ENCODE measurements at places on chromosomes 16 and 17. TPM values are rescaled to one million over a fixed set of nuclear protein-coding genes. Genes with fewer than 3 reads are reported as not detected.

Gene FDXR
- 8.7 TPM for total RNA-seq

DNA sequence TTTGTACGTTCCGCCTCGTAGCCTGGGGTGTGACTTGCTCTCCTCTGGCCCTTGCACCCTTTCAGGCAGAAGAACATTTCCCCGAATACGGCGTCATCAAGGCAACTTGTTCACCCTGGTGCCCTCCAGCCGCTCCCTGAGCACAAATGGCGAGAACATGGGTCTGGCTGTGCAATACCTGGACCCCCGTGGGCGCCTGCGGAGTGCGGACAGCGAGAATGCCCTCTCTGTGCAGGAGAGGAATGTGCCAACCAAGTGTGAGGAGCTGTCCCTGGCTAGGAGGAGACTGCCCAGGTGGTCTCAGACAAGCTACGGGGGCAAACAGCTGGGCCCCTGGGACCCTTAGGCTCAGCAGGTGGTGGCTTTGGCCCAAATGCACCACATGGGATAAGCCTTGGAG lies 10.4 kb downstream of the LIMD2 start:
- peaks cover 11% of the 10 kb centered on the region for H3K4me1 ChIP-seq
- no peak overlapping the region for H3K4me3 ChIP-seq
- peaks cover 75% of the 10 kb centered on the region for H3K36me3 ChIP-seq
- H3K27me3 ChIP-seq: no peaks in the 10 kb centered on the region

DNA sequence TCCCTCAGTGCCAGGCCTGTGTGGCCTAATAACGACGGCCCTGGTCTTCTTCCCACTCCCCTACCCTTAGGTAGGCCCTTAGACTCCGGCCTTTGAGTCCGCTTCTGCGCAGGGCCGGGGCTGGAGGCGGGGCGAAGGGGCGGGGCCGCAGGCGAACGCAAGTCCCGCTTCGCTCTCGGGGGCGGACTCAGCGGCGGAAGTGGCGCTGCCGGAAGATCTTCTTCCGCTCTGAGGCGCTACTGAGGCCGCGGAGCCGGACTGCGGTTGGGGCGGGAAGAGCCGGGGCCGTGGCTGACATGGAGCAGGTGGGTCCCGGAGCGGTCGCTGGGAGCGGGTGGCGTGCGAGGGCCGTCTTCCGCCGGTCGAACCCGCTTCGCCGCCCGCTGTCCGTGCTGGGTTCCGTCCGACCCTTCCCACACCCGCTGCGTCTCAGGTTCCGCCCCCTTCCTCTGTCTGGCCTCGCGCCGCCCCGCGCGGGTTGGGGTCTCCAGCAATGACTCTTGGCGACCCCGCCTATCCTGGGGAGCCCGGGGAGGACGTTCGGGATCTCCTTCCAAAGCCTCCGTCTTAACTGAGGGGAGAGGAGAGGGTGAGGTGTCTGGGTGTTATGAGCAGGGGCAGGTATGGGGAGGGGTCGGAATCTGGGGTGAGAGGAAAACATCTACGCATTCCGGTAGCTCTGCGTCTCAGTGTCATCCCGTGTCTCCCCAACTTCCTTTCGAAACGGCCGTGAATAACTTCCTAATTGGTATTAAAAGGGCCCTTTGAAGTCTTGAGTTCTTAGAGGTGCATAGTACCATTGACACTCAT lies at the start of gene STARD3:
Gene STARD3, plus strand, starts transcription at position 218 of the 810 bp plus-strand sequence. CDS start 16,388 bp downstream, outside the sequence.
- H3K27ac ChIP-seq: peak within 1 kb of the TSS; percentile 89
- peak; percentile 97 for DNase-seq

DNA sequence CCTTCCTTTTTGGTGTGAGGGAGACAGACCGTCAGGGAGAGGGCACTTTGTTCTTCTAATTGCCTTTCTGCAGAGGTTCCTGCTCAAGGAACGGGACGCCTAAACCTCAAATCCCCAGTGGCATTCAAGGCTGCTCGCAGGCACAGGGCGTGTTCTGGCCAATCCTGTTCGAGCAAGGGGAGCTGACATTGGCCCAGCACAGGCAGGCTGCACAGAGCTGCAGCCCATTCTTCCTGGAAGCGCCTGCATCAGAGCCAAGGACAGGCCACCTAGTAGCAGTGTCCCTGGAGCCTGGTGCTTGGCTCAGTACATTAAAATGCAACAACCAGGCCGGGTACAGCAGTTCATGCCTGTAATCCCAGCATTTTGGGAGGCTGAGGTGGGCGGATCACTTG lies 72.2 kb upstream of the CREBBP start:
- no peaks in the 10 kb centered on the region for H3K27me3 ChIP-seq
- peak overlapping the region; percentile 22 for H3K27ac ChIP-seq
- no peak overlapping the region for H3K4me3 ChIP-seq

- no peak for DNase-seq
- peaks cover 73% of the 10 kb centered on the region for H3K36me3 ChIP-seq
- H3K27me3 ChIP-seq: no peaks in the 10 kb centered on the region
- H3K4me3 ChIP-seq: no peak overlapping the region
Observed at GRCh38 chr17:5344914-5345313, 62.8 kb downstream of the RABEP1 start.

Gene OR4D1
- total RNA-seq: not detected

DNA sequence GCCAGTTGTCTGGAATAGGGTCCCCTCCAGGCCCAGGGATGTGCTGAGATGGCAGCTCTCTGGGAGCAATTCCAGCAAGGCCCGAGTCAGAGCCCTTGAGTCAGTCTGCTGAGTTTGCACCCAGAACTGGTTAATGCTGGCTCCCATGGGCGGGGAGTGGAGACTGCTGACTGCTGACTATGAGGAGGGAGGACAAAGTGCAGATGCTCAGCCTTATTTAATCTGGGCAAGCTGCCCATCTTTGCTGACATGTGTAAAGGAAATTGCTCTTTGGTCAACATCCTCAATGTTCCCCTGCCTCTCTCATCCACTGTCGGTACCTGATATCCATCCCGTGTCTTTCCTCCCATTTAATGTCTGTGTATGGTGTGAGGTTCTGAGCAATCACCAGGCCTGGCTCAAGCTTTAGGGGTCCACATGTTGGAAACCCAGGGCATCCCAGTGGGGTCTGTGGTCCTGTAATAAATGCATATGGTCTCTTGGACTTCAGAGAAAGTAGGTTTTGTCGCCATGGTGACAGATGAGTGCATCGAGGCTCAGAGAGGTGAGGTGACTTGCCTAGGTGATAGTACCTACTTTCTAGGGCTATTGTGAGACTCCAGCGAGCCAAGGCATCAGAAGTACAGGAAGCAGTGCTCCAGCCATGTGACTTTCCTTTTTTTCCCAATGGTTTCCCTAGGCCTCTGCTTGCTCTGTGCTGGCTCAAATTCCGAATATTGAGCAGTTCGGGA lies 20.0 kb upstream of the RNF135 start:
- H3K4me3 ChIP-seq: no peak overlapping the region
- no peaks in the 10 kb centered on the region for H3K27me3 ChIP-seq
- no peak for DNase-seq
- H3K27ac ChIP-seq: peak overlapping the region; percentile 19

DNA sequence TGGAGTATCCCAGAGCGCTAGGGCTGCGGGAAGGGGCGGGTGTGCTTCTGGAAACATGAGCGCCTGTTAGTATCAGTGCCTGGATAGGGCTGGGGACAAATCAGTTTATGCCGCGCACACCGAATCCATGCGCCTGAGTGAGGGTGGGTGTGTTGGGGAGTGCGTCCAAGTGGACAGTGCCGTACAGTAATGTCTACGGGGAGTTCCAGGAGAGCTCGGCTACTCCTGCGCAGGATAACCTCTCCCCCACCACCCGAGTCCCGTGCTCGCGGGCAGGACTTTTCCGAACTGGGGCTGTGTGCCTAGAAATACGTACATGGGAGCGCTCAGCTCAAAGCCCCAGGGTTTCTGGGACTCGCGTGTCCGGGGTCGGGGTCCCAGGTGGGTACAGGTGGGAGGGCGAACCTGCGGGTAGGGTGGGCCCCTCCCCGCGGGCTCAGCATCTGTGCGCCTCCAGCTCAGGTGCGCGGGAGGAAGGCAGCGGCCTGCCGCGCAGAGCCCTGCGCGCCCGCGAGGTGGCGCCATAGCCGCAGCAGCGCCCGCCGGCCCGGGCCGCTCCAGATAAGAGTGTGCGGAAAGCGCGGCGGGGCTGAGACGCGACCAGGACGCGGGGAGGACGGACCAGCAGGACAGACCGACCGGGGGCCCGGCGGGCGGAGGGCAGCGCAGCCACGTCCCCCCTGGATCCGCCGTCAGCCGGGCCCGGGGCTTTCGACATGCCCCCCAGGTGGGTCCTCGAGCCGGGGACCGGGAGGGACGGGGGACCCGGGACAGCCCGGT lies at the start of gene HIC1:
Gene HIC1, plus strand, starts transcription at position 592 of the 780 bp plus-strand sequence. CDS start 1,588 bp downstream, outside the sequence.
- peaks cover 54% of the 10 kb centered on the region for H3K4me1 ChIP-seq
- H3K27ac ChIP-seq: peak within 1 kb of the TSS; percentile 90
- DNase-seq: peak; percentile 94
- H3K4me3 ChIP-seq: peak within 1 kb of the TSS; percentile 84
- H3K36me3 ChIP-seq: peaks cover 3% of the 10 kb centered on the region

DNA sequence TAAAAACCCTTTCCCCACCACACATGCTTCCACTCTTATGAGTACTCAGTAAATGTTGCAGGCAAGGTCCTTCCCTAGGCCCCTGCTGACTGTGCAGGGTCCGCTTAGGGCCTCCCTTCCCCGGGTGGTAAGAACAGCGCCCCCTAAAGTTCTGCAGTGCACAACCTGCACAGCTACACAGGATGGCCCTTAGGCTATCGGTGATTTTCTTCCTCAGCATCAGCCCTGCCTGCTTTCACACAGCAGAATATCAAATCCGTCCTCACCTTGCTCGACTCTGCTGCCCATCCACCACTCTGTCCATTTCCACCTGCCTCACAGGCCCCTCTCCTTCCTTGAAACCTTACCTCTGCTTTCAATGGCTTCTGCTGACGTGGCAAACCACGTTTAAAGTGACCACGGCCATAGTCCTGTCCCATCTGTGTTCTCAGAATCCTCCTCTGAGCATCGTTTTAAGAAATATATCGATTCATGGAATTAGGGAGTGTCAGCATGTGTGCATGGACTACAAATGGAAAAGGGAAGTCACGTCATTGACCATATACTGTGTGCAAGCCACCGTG lies 51.4 kb upstream of the TMEM132E start:
- H3K4me1 ChIP-seq: no peaks in the 10 kb centered on the region
- no peak overlapping the region for H3K27ac ChIP-seq
- H3K36me3 ChIP-seq: no peaks in the 10 kb centered on the region
- H3K4me3 ChIP-seq: no peak overlapping the region

Gene E2F4
- total RNA-seq: 95.3 TPM

Gene XYLT1
- total RNA-seq: 57.1 TPM

DNA sequence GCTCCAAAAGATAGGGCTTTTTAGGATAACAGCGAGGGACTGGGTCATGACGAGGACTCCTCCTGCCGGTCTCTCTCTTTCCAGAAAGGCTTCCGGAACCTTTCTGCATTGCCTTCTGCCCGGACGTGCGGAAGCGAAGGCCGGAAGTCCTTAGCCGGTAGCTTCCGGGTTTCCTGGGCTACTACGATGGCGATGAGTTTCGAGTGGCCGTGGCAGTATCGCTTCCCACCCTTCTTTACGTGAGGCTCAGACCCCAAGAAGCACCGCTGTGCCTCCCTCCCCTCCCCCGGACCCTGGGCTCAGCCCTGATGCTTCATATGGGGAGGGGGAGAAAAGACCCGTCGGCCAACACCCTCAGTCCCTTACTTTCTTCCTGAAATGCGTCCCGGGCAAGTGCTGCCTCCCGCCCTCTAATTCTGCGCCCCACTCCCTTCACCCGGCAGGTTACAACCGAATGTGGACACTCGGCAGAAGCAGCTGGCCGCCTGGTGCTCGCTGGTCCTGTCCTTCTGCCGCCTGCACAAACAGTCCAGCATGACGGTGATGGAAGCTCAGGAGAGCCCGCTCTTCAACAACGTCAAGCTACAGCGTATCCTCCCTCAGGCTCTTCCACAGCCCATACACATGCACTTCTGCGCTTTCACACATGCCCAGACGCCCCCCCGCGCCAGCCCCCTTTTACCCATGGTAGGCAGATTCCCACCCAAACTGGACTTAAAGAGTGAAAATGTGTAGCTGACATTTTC lies at the start of gene VPS25:
Gene VPS25, plus strand, starts transcription at position 160 of the 746 bp plus-strand sequence. Its CDS starts 27 bp downstream, at position 187.
- no peaks in the 10 kb centered on the region for H3K27me3 ChIP-seq
- no peak for DNase-seq
- peaks cover 19% of the 10 kb centered on the region for H3K4me1 ChIP-seq
- peaks cover 37% of the 10 kb centered on the region for H3K36me3 ChIP-seq

Gene KRTAP4-3
- not detected for total RNA-seq

Gene ACSM3
- 7.2 TPM for total RNA-seq

Gene UNK
- 23.7 TPM for total RNA-seq

DNA sequence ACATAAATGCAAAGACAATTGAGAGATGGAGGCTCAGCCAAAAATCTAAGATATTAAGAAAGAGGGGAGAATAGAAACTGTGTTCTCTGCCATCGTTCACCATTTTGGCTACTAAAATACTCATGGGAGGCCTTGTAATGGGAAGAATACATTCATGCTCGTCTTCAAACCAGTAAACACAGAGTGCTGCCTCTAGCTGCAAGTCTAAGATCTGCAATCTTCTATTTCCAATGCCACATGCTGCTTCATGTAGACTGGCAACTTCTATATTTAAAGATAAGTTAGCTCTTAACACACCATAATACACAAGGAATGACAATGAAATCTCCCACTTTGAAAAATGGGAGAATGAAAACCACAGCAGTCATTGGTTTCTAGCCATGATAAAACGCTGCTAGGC lies 387.3 kb downstream of the HS3ST3B1 start:
- no peaks in the 10 kb centered on the region for H3K36me3 ChIP-seq
- DNase-seq: no peak
- no peaks in the 10 kb centered on the region for H3K4me1 ChIP-seq
- H3K4me3 ChIP-seq: no peak overlapping the region
- no peak overlapping the region for H3K27ac ChIP-seq

GRCh38 chr16:72457243-72457940 lies 285.4 kb upstream of the PMFBP1 start:
- no peaks in the 10 kb centered on the region for H3K27me3 ChIP-seq
- H3K36me3 ChIP-seq: no peaks in the 10 kb centered on the region
- no peaks in the 10 kb centered on the region for H3K4me1 ChIP-seq
- H3K4me3 ChIP-seq: no peak overlapping the region
- H3K27ac ChIP-seq: no peak overlapping the region
- no peak for DNase-seq

DNA sequence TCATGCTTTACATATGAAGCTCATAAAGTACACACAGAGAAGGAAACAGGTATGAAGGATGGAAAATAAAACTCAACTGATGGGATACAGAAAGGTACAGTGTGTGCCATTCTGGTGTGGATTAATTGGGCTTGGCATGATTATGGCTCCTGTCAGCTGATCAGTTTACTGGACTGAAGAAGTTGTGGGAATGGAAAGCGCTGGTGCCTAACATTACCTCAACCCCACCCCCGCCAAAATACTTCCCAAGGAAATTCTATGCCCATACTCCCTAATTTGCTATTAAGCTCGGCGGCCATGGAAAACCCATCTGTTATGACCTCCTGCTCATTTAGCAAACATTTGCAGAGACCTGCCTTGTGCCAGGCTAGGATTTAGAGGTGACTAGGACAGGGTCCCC lies 16.6 kb upstream of the PMFBP1 start:
- no peaks in the 10 kb centered on the region for H3K36me3 ChIP-seq
- no peak overlapping the region for H3K27ac ChIP-seq
- no peak overlapping the region for H3K4me3 ChIP-seq
- H3K4me1 ChIP-seq: no peaks in the 10 kb centered on the region
- no peaks in the 10 kb centered on the region for H3K27me3 ChIP-seq

Gene NOS2
- not detected for total RNA-seq

Data from esophagus muscularis mucosa (tissue), 4 donors.